ENCODE measurements at places on chromosomes 13 and 19.
A peak's percentile ranks its signal among the peaks of the same experiment; 100 is the strongest.

- DNase-seq: no peak
Measured at GRCh38 chr19:3577723-3578344, 5.1 kb downstream of the HMG20B start.

GRCh38 chr13:82751206-82751605 lies 1131.1 kb downstream of the SLITRK1 start:
- DNase-seq: no peak

DNA sequence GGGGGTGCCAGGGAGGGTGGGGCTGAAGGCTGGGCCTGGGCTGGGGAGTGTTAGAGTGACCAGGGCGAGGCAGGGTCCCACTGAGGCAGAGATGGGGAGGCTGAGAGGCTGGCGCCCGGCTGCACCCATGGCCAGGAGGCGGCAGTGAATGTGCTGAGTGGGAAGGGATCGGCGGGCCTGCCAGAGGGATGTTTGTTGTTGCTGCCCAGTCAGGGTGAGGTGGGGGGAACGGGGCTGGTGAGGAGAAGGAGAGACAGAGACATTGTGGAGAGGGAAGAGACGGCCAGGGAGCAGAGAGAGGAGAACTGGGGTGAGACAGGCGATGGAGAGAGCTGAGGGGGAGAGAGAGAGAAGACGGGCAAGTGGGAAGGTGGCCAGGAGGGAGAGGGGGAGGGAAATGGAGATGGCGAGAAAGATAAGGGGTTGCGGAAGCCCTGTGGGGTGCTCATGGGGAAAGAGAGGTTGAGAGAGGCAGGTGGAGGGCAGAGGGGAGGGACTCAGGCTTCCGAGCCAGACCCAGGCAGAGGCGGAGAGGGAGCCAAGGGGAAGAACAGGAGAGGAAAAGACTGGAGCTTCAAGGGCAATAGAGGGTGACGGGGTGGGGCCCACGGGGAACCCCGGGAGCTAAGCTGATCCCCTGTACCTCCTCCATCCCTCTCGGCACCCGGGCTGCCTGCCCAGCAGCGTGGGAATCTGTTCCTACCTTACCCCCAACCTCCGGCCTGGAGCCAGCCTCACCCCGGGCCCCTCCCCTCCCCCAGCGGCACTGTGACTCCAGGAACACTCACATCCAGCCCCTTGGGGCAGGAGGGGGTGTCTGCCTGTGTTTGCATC lies 690 bp upstream of the B3GNT8 start:
- peak; percentile 32 for DNase-seq

GRCh38 chr19:39558624-39559117 lies 18.7 kb upstream of the EID2 start:
- DNase-seq: no peak

GRCh38 chr13:74726206-74726605 lies 592.0 kb upstream of the KLF12 start:
- no peak for DNase-seq

DNA sequence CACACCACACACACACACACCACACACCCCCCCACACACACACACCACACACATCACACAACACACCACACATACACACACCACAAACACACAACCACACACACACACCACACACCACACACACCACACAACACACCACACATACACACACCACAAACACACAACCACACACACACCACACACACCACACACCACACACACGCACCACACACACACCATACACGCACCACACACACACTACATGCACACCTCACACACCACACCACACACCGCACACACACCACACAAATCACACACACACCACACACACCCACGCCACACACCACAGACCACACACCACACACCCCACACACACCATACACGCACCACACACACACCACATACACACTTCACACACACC lies 83.5 kb downstream of the ZNF557 start:
- DNase-seq: no peak

GRCh38 chr13:99370481-99371275 lies 63.5 kb upstream of the GPR183 start:
- peak; percentile 28 for DNase-seq

DNA sequence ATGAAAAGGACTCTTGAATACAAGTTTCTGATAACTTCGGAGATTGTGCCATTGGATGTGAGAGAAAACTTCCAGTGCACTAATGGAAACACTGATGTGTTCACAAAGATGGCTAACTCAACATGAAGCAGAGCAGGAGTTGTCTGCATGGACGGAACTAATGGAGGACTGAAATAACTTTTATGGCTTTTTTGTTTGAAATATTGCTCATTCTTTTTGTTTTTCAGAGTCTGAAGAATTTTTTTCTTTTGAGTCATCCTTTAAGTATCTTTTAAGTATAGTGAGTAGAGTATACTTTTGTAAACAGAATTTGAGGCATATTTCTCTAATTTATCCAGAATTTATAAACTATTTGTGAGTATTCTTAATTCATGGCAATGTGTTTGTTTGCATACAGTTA lies 25.7 kb downstream of the CRYL1 start:
- no peak for DNase-seq

DNA sequence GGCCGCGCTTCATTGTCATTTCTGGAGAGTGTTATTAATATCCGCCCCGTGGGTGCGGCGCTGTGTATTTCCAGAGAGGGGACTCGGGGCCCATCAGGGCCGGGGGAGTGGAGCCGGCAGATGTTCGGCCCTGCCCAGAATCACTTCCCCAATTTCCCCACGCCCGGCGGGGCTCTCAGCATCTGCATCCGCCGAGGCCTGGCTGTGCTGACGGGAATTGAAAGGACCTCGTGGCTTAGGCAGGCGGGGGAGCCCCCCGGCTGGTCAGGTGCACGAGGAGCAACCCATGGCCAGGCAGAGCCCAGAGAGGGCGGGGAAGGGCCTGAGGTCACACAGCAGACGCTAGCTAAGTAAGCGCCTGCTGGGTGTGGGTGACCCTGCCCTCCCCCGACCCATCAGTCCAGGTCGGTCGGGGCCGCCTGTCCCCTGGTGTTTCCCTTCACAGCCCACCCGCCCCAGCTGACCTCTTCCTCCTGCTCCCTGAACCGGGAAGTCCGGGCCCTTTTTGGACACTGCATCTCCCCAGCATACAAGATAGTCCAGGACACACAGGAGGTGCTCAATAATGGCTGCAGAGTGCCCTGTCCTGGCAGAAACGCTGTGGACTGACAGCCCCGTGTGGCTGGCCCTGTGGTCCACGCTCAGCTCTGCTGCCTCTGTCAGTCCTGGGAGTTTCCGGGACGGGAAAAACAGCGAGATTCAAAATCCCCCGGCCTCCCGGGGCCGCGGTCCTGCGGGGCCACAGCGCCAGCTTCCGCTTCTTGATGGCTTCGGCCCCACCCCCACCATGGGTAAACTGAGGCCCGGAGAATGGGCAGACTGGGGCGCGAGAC lies 22.1 kb downstream of the ARID3A start:
- no peak for DNase-seq

DNA sequence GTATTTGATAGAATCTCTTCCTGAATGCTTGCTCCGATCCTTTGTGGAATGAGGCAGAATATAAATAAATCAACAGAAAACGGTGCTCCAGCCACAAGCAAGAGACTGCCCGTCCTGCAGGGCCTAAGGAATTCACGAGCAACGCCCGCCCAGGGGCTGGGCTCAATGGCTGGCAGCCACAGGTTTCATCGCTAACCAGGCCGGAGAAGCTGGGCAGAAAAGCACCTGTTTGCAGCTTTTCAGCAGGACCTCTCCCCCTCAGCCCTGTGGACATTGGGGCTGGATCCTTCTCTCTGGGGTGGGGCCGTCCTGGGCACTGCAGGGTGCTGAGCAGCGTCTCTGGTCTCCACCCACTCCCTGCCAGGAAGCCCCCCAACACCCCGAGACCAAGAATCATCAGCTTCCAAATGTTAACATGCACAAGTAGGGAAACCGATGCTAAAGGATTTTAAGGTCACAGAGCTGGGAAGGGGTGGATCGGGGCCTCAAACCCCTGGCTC lies 102.5 kb downstream of the GADD45B start:
- no peak for DNase-seq

GRCh38 chr19:10513223-10513622 lies 4.0 kb downstream of the S1PR5 start:
- no peak for DNase-seq

- no peak for DNase-seq
Measured at GRCh38 chr19:33052352-33052972, 12.2 kb downstream of the RHPN2 start.

DNA sequence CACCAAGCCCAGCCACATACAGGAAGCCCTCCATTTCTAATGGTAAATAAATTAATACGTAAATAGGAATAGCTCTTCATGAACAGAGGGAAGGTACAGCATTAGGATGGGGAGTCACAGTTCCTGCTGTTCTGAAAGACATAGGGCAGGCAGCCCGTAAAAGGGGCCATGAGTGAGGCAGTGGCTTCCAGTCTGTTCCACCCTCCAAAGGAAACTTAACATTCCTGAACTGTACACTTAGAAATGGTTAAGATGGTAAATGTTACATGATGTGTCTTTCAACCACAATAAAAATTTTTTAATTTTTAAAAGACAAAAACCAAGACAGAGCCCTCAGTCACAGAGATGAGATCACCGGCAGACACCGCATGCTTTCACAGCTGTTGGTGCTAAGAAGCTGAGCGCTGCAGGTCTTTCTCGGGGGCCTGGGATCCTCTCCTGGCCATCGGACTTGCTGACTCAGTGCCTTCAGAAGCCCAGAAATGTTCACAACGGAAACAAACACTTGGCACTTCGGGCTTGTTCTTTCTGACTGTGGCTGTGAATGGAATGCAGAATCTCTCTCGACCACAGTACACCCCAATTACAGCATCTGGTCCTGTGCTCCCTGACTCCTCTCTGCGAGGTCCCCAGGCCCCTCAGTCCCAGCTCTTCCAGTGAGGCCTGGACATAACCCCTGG lies 36.4 kb downstream of the EPS15L1 start:
- no peak for DNase-seq

DNA sequence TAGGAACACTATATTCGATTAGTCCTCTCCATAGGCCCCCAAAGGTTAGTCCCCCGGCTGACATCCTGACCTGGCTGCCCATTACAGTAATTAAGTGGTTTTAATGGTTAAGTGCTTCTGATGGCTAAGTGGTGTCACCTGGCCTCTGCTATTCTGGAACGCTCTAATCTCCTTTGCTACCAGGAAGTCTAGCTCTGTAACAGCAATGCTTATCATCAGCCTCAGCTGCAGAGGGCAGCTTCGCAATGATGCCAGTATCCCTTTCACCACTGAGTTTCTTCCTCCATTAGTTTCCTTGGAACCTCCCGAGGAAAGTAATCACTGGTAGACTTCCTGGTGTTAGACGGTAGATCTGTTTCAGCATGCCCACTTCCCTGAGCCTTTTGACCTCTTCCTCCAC lies 8.6 kb upstream of the RNF6 start:
- no peak for DNase-seq

- DNase-seq: no peak
Measured at GRCh38 chr13:42380420-42381164, 108.6 kb downstream of the AKAP11 start.

DNA sequence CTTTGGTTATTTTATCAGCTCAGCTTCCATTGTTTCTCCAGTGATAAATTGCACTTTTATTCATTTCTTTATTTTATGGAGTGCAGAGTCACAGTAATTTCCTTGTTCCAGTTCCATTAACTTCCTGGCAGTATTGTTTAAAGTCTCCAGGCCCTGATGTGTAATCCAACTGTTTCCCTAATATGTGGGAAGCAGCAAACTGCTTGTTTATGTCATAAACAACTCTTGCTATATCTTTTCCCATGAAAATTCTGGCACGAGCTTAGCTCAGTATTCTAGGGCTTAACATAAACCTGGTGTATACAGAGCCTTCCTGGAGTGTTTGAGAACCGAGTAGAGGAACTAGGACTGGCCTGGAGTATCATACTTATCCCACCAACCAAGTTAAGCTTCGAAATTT lies 83.5 kb upstream of the ARGLU1 start:
- DNase-seq: no peak

DNA sequence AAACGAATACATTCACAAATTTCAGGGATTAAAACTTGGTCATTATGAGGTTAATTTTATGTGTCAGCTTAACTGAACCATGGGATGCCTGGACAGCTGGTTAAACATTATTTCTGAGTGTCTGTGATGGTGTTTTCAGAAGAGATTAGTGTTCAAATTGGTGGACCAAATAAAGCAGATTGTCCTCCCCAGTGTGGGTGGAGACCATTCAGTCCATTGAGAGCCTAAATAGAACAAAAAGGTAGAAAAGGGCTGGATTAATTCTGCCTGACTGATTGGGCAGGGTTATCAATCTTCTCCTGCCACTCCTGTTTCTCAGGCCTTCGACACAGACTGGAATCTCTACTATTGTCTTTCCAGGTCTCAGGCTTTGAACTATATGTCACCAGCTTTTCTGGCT lies 203.8 kb upstream of the SLITRK6 start:
- no peak for DNase-seq

- no peak for DNase-seq
Measured at GRCh38 chr19:49636233-49636932, 3.6 kb downstream of the RRAS start.

GRCh38 chr19:30425885-30426838 lies 54.0 kb downstream of the ZNF536 start:
- no peak for DNase-seq

GRCh38 chr19:42816894-42817293 lies 51.4 kb upstream of the PSG8 start:
- DNase-seq: no peak

GRCh38 chr19:44666852-44667556 lies 4.3 kb upstream of the CEACAM19 start:
- no peak for DNase-seq

GRCh38 chr13:31773538-31773937 lies 34.2 kb downstream of the RXFP2 start:
- DNase-seq: no peak

DNA sequence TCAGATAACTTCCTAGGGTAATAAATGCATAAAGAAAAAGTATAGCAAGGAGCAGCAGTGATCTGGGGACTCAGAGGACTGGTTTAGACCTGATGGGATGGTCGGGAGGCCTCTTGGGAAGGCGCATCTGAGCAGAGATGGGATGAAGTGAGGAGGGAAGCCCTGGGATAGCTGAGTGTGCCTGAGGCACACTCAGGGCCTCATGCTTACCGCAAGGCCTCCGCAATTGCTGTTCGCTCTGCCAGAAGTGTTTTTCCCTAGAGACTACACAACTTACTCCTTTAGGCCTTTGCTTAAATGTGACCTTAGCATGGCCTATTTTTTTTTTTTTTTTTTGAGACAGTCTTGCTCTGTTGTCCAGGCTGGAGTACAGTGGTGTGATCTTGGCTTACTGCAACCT lies 4.1 kb upstream of the DLL3 start:
- DNase-seq: no peak

GRCh38 chr13:108877300-108877699 lies 247.9 kb downstream of the MYO16 start:
- DNase-seq: no peak

DNA sequence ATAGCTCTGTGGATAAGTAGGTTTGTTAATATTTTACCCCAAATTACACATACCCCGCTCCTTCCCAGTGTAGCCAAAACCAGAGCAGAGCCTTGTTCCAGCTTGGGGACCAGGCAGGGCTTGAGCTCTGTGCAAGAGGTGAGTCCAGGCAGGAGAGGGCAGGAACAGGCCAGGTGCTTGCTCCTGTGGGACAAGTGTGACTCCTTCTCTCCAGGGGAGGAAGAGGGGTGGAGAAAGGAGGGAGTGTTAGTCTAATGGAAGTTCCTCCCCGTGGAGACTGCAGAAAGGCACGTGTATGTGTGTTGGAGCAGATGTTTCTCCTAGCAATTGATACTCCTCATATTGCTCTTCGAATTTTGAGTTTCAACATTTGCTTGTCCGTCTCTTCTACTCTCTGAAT lies 201.0 kb downstream of the FGF9 start:
- no peak for DNase-seq

Data from activated CD8-positive, alpha-beta memory T cell treated with anti-CD3 and anti-CD28 coated beads, Interleukin-2, amount 50 U/mL, for 4 hours (primary cell).